ENCODE measurements at places on chromosomes 5 and 9. TPM values are rescaled to one million over a fixed set of nuclear protein-coding genes. Genes with fewer than 3 reads are reported as not detected.

OR1L8 gene
- not detected for total RNA-seq

ADAM19 gene
- total RNA-seq: 26.5 TPM

DMRTA1 gene
- total RNA-seq: not detected

RNF208 gene
- total RNA-seq: 3.3 TPM

GTF2H2C gene
- 59.7 TPM for total RNA-seq

ANKRD34B gene
- total RNA-seq: not detected

IL33 gene
- not detected for total RNA-seq

NR6A1 gene
- total RNA-seq: 2.4 TPM

BTNL8 gene
- total RNA-seq: 0.13 TPM
